ENCODE measurements at places on chromosomes 3 and 15.

GRCh38 chr15:70955151-70955550 is 62.5 kb downstream of the LRRC49 start:
- no peak for DNase-seq

DNA sequence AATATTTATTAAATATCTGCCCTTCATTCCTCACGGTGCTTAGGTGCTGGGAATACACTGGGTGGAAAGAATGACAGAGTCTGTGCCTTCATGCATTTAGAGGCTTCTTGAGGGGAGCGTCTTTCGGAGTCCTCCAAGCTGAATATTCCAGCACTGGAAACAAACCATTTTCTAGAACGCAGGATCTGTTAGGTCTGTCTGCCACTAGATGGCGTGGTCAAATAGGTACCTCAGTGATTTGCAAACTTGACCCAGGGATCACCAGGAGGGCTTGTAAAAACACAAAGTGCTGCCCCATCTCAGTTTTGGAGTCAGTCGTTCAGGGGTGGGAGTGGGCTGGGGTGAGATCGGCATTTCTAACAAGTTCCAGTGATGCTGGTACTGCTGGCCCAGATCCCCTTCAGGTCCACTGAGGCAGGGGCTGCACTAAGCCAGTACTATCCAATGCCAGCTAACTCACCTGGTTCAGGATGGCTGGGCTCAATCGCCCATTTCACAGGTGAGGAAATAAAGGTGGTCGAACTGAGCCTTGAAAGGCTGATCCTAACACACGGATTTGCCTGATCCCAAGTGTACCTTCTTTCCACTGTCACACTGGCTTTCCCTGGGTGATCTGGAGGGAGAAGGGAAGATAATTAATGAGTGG is 14.8 kb downstream of the ARNT2 start:
- no peak for DNase-seq

GRCh38 chr15:69090197-69090948 is 70.1 kb upstream of the GLCE start:
- no peak for DNase-seq

- DNase-seq = no peak
Measured at GRCh38 chr3:123124971-123125370, 58.1 kb downstream of the PDIA5 start.

DNA sequence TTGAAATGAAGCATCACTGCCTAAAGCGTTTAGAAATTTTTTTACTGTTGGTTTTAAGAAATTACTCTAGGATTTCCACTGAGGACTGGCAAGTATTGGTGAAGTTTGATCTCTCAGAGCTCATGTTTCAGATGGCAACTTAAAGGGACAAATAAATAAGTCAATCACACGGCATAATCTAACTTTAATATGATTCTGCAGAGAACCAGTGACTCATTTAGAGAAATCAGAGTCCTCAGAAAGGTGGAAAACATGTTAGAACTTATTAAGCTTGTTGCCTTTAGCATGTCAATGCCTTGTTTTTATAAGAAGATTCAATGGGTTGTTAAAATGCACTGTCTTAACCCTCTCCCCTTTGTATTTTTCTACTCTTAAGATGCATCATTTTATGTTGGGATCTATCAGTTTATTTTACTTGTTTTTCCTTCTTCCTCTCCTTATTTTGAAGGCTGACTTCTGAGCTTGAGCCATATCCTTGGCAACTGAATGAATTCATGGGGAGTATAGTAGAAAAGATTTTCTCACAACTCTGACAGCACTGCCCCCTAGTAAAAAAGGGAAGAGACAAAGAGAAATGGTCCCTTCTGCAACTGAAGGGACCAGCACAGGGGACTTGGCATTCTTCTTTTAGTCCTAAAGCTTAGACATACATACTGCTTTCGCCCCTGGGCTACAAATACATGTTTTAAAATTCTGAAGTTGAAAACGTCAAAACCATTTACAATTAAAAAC is 431.2 kb downstream of the LPP start:
- no peak for DNase-seq

- DNase-seq = no peak
Measured at GRCh38 chr3:160005004-160005403, 16.4 kb downstream of the IL12A start.

DNA sequence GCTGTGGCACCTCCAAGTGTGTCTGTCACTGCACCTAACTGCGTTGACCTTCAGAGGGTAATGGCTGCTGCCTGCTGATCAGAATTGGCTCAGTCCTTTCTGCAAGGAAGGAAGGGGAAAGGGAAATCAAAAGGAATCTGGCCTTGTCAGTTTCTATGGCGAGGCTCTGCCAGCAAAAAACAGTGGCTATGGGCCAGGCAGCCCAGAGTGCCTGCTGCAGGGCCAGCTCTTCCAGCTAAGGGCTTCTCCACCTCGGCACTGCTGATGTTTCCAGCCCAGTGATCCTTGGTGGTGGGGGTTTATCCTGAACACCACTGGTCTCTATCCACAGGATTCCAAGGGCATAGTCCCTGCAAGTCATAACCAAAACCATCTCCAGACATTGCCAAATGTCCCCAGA is 184.3 kb downstream of the TJP1 start:
- no peak for DNase-seq

GRCh38 chr15:63134245-63134985 is 12.8 kb downstream of the LACTB start:
- no peak for DNase-seq

DNA sequence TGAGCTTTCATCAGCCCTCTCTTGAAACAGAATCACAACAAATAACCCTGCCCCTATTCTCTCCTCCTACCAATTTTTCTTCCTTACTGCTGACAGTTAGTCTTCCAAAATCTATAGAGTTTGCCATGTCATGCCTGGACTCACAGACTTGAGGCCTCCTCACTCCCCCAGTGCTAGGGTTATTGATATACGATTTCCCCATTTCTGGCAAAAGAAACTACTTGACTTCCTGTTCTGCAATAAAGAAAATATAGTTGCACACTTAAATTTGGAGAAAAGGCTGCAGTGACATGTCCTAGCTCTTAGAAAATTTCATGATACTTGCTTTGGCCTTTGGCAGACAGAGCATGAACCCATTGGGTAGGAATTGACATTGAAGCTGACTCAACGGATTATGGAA is 75.9 kb downstream of the CYP19A1 start:
- DNase-seq = no peak

- no peak for DNase-seq
Measured at GRCh38 chr3:55609230-55609827, 122.2 kb upstream of the WNT5A start.

GRCh38 chr3:150158943-150159625 is 188.4 kb upstream of the PFN2 start:
- DNase-seq = no peak

- no peak for DNase-seq
Measured at GRCh38 chr3:124125315-124125714, 133.4 kb upstream of the ROPN1 start.

- DNase-seq = no peak
Measured at GRCh38 chr15:77484994-77485393, 64.3 kb downstream of the HMG20A start.

DNA sequence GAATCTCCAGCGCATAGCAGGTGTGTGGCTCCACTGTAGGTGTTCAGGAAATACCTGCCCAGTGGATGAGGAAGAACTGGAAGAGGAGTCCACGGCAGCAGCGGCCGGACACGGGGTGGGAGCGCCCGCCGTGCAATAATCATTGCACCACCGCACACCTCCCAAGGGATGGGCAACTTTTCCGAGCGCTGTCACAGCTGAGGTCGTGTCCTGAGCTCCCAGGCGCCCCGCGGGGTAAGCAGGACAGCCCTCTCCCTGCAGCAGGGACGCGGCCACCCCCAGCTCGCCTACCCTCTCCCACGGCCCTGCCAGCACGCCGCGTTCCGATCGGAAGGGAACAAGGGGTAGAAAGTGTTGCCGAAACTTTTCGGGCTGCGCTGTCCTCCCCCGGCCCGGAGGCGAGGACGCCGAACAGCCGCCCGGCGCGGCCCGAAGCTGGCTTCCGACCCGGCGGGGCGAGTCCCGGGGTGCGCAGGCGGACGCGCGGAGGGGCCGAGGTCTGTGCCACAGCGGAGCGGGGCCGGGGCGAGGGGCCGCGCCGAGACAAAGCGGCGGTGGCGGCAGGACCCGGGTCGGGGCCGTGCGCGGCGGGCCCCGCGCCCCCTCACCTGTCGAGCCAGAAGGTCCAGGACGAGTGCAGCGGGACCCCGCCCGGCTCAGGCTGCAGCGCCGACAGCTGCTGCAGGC is 475 bp downstream of the EIF4E3 start:
- DNase-seq = no peak

DNA sequence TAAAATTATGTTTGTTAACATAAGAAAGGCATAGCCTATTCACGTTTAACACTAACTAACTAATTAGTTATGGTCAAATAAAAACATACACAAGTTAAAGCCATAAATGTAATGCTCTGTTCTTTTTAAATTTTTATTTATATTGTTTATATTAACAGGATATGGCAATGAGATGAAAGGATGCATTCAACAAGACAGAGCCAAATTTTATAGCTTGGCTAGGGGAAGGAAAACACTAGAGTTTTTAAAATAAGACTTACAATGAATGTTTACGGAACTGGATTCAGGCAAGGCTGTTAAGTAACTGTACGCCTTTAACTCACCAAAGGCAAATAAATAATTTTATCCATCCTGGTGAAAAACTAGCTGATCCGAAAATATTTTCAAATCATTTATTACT is 86.4 kb downstream of the ZPLD1 start:
- no peak for DNase-seq

GRCh38 chr3:177569875-177570657 is 372.8 kb upstream of the TBL1XR1 start:
- DNase-seq = no peak

DNA sequence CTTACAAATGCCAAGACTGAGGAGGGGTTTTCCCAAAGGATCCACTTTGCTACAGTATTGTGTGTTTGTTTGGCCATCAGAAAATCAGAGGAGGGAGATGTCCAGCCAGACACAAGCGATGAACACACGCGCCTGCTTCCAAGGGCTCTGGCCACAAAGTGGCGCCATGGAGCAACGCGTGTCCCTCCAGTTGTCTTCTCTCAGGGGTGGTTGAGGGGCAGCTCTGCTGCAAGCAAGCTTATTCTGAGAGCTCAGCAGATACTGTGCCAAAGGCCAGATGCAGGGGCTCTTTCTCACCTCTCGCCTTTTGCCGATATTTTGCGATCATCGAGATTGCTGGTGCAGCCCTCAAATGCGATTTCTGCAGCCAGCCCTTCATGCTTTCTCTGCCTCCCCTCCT is 88.9 kb upstream of the OSBPL11 start:
- DNase-seq = no peak

- no peak for DNase-seq
Measured at GRCh38 chr3:138768125-138768524, 66.6 kb downstream of the PIK3CB start.

DNA sequence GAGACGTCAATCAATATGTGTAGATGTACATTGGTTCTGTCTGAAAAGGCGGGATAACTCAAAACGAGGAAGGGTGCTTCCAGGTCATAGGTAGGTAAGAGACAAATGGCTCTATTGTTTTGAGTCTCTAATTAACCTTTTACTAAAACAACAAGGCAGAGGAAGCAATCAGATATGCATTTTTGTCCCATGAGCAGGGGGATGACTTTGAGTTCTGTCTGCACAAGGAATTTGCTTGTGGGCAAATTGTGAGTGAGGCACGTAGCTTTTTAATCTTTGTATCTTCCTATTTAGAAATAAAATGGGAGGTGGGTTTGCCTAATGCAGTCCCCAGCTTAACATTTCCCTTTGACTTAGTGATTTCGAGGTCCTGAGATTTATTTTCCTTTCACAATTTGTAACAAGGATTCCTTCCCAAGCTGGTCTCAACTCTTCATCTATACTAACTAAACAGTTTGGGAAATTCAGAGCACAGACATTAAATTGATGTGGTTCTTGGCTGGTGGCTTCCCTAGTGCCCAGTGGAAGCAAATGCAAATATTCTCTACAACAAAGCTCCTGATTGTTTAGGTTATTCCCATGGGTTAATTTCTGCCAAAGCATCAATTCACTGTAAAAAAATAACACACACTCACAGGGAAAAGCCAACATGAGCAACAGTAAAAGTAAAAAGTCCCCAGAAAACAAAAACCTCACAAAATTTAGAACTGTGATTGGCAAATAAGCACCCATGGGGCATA is 738.8 kb upstream of the SGO1 start:
- no peak for DNase-seq

DNA sequence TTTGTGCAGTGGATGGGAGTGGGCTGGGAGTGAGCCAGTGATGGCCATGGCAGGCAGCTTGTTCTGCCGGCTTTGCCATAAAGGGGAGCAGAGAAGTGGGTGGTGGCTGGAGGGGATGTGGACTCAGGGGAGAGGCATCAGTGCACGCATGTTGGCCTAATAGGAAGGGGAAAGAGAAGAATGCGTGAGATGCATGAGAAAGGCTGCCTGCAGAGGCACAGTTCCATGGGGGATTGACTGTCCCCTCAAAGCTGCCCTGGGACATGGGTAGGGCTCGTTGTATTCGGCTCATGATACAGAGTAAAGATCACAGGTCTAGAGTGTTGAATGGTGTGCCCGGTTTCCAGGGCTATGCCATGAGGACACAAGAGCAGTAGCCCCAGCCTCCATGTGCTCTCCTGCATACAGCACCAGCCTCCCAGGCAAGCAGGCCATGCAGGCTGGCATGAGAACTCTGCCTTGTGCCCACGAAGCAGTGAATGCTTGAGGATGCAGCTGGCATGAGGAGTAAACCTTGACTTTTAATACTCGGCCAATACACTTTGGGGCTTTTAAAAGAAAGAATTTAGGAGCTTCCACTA is 68.0 kb upstream of the SNRPA1 start:
- no peak for DNase-seq

GRCh38 chr3:127484601-127485388 is 105.7 kb downstream of the TPRA1 start:
- no peak for DNase-seq

- DNase-seq = no peak
Measured at GRCh38 chr15:89486726-89487050, 9.7 kb downstream of the RHCG start.

DNA sequence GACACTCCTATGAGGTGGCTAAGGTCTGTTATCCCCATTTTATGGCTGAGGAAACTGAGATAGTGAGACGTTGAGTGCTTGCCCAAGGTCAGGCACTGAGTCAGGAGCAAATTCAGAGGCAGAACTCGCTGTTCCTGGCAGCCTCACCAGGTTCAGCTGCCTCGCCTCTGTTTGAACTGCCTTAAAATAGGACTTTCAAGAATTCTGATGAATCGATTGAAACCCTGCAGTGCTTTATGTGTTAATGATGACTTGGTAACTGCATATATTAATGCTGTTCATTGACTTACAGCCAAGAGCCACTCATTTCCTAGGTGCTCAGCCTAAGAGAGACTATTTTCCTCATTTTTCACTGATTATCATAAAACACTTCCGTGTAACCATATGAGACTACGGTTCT is 79.5 kb upstream of the BHLHE40 start:
- no peak for DNase-seq

DNA sequence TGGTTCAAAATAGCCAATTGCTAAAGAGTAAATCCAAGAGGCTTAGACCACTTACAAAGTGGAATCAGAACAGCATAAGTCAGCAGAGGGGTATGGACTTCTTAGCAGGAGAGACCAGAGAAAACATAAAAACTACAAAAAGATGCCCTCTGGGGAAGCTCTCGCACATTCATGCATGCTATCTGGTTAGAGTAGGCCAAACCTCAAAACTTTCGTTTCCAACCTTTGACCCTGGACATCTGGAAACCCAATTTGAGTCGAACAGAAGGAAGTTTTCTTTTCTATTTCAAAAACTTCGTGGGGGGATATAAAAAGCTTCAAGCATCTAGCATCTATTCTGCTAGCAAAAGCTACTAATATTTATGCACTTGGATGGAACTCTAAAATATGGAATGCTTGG is 523.9 kb upstream of the AGTR1 start:
- no peak for DNase-seq

Data from CD4-positive, alpha-beta T cell treated with Interleukin-6 at 100 ng/mL for 8 hours (primary cell).